CD8-positive, alpha-beta T cell (primary cell): ENCODE measurements at places on chromosomes 2 and 18. TPM values are rescaled to one million over a fixed set of nuclear protein-coding genes. Genes with fewer than 3 reads are reported as not detected.

FRZB gene
- not detected for total RNA-seq

ZNF521 gene
- not detected for total RNA-seq

ASPRV1 gene
- 0.86 TPM for total RNA-seq

TUBB8B gene
- not detected for total RNA-seq

LRP2 gene
- not detected for total RNA-seq

C2orf76 gene
- total RNA-seq: 5.2 TPM

GDF7 gene
- not detected for total RNA-seq

CFAP65 gene
- not detected for total RNA-seq

OR6B3 gene
- total RNA-seq: not detected

EGR4 gene
- total RNA-seq: 0.14 TPM

OTX1 gene
- total RNA-seq: not detected

DPP4 gene
- total RNA-seq: 13.5 TPM

CD8B2 gene
- 5.0 TPM for total RNA-seq

KIF5C gene
- 6.5 TPM for total RNA-seq

SCYGR6 gene
- not detected for total RNA-seq

CYTIP gene
- 425 TPM for total RNA-seq

CD226 gene
- 20.1 TPM for total RNA-seq

NEU2 gene
- total RNA-seq: not detected

MDH1B gene
- 0.19 TPM for total RNA-seq

RPRM gene
- total RNA-seq: 0.44 TPM

CCDC85A gene
- not detected for total RNA-seq

EPHA4 gene
- total RNA-seq: 65.5 TPM

LYPD6 gene
- total RNA-seq: not detected

HOXD11 gene
- not detected for total RNA-seq

CCL20 gene
- 2.3 TPM for total RNA-seq

MLPH gene
- not detected for total RNA-seq

SMYD1 gene
- not detected for total RNA-seq

PER2 gene
- 43.9 TPM for total RNA-seq

ACTG2 gene
- not detected for total RNA-seq

TMEM247 gene
- not detected for total RNA-seq

VIT gene
- not detected for total RNA-seq

EMX1 gene
- total RNA-seq: not detected

ELOA2 gene
- total RNA-seq: not detected

FSHR gene
- not detected for total RNA-seq

SCLY gene
- 5.8 TPM for total RNA-seq

ASTL gene
- 17.5 TPM for total RNA-seq

DSG4 gene
- not detected for total RNA-seq

C2orf15 gene
- 1.8 TPM for total RNA-seq

QPCT gene
- 1.00 TPM for total RNA-seq

ABCG8 gene
- total RNA-seq: not detected

NOSTRIN gene
- 0.33 TPM for total RNA-seq

HOXD9 gene
- total RNA-seq: not detected

HRH4 gene
- not detected for total RNA-seq

THSD7B gene
- not detected for total RNA-seq

CD8B gene
- total RNA-seq: 283 TPM

CIB4 gene
- total RNA-seq: not detected

ORMDL1 gene
- total RNA-seq: 105 TPM

KCNK3 gene
- not detected for total RNA-seq

ID2 gene
- 298 TPM for total RNA-seq

PRKD3 gene
- 37.2 TPM for total RNA-seq

PRSS56 gene
- not detected for total RNA-seq

ATG4B gene
- 94.0 TPM for total RNA-seq

SP5 gene
- not detected for total RNA-seq

MGAT4A gene
- 229 TPM for total RNA-seq

CHST9 gene
- total RNA-seq: not detected

LRATD1 gene
- total RNA-seq: not detected

ACTR1B gene
- total RNA-seq: 81.9 TPM

DSC2 gene
- total RNA-seq: not detected

TMEM178A gene
- total RNA-seq: 0.22 TPM

FOXD4L1 gene
- not detected for total RNA-seq
